GM04503 (cell line): ENCODE measurements at places on chromosomes 3 and 15.

- no peak for DNase-seq
Observed at GRCh38 chr15:68697711-68698690, 119.2 kb downstream of the CORO2B start.

- no peak for DNase-seq
Observed at GRCh38 chr3:133956982-133957381, 61.3 kb upstream of the RAB6B start.

DNA sequence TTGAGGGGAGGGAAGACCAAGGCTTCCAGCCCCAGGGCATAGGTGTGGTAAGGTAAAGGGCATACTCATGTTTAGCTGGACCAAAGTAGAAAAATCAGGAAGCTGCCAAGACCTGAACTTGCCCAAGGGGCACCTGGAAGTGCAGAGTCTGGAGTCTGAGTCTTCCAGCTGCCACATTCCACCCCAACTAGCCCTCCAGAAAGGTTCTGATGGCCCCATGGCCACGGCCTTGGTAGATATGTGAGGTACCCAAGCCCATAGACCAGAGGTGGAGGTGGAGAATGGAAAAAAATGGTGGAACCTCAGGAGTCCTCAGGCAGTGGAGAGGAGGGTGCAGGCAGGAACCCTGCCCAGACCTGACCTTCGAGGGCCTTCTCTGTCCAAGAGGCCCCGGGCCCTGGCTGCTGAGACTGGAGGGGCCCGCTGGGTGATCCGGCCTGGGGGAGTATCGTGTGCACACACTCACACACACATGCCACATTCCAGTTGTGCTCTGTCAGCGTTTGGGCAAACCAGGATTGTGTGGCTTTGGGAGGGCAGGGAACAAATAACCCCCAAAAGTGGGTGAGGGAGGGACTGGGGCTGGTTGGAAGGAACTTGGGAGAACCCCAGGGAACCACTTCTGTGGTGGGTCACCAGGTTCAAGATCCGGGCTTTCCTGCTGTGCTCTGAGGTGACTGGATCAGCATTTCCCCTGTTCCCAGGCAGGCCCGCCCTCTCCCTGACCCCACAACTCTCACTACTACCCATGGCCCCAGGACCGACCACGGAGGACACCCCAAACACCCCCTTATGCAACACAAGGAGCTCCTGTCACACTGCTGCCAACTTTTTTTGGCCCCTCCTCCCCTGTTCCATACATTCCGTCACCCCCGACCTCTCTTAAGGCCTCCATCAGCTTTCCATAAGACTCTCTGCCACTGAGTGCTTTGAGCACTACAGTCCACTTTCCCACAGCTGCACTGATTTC, 11.6 kb downstream of the MYL3 start:
- DNase-seq = no peak

GRCh38 chr15:60477164-60477563, 1.8 kb downstream of the ICE2 start:
- no peak for DNase-seq

DNA sequence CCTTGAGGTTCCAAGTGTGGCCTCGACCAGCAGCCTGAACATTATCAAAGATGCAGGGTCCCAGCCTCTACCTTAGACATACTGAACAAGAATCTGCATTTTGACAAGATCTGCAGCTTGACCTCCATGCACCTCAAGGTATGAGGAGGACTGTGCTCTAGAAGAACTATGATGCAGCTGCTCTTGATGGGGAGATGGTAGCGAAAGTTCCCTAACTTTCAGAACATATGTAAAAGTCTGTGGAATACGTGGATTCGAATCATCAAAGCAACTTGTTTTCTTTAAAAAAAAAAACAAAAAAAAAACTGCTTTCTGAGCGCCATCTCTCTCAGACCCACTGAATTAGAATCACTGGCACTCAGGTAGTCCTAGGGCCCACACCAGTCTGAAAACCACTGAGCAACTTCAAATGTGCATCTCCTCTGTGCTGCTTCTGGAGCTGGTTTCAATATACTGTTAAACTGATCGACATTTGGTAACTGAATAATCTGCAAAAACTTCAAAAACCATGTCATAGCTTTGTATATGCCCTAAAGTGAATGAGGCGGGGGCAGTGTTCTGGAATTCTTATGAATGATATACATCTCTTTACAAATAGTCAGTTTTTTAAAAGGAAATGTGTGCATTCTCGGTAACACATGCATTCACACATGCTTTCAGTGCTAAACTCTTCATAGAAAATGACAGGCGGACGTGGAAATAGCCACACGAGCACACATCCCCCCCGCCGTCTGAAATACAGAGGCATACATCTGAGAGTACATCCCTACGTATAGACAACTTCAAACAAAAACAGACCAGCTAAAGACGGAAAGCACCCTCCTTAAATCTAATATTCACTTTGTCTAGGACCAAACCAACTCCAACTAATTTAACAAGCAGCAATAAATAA, 128.8 kb downstream of the FOXP1 start:
- no peak for DNase-seq

DNA sequence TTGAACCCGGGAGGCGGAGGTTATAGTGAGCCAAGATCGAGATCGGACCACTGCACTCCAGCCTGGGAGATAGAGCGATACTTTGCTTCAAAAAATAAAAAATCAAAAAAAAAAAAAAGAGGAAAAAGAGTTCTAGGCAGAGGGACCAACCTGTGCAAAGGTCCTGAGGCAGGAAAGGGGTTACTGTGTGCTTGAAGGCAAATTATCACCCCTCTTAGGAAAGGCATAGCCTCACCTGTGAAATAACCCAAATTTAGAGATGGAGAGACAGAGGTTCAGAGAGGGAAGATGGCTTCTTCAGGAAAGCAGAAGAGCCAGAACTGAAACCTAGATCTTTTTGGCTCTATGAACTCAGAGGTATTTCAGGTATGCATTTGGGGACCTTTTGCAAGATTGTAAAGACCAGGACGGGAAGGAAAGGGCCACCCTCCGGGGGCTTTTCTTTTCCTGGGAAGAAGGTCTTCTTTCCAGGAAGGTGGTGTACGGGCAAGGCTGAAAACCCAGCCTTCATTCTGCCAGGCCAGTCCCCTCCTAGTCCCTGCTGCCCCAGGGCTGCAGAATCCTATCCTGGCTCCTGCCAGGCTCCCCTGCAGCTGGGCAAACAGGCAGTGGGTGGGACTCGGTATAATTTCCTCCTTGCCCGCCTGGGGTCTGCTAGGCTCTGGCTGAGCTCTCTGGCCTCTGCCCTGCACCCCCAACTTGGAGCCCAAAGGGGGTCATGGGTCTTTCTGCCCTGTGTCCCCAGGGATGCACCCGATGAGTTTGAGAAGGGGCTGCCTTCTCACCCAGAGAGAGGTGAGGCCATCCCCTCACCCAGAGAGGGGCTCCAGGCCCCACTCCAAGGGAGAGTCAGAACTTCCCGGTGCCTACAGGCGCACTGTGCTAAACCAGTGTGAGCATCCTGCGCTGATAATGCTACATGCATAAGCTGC, 14.4 kb upstream of the CSK start:
- DNase-seq = no peak

DNA sequence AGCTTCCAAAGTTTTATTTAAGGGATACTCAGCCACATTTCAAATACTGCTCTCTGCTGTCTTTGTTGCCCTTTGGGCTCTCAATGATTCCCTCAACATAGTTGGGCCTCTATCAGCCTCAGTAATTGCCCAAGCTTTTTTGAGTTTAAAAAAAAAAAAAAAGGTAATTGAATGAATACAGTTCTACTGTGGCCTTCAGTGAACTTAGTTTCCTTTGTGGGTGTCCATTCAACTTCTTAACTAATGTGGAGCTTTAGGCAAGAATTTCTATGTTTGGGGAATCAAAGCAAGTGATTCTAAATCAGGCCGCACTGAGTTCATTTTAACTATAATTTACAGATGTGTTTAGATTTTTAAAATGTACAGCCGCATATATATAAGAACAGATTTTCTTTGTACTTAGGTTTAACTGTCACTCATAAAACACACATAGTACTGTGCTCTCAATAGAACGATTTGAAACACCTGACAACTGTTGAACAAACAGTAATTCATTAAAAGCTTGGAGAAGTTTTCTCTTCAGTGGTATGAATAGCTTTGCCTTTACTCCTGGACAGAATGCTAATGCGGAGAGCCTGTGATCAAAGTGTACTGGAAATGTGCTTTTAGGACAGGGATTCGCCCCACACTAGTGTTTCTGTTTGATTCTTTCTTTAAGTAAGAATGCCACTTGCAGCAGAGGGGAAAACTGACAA, 844.9 kb upstream of the SEMA6D start:
- DNase-seq = no peak

GRCh38 chr15:41634072-41634626, 26.1 kb upstream of the MGA start:
- DNase-seq = no peak

DNA sequence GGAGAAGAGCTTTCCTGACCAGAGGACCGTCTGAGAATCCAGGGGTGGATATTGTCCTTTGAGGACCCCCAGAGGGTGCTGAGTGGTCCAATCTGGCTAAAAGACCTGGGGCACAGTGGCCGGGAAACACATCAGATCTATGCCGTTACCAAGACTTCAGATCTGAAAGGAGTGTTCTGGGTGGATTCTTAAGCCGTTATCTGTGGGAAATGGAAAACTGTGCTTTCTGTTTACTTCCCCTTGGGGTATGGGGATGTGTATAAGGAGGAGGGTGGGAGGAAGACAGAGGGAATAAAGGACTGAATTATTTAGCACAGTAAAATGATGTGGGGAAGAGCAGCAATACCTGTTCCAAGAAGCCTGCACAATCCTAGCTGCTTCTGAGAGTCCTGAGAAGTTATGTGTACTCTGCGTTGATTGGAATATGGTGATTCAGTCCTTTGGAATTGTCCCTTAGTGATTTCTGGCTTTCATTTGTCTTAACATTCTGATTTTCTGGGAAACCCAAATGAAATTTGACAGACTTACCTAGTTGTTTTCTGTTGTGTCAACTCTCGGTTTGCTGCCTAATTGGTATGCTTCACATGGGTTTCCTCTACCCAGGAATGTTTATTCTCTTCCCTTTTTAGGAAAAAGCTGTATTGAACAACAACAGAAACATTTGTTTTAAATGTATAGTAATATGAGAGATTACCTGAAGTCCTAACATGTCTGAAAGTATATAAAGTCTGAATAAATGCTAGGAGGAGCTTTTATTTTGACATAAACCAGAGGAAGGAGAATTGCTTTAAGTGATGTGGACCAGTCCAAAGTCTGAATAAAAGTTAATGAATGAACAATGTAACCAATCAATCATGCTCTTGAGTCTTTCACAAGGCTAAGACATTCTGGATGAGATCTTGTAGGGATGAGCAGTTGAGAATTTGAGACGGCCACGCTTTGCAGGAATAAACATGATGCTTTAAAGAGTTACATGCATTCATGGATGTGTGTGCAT, 427.1 kb upstream of the C2CD4B start:
- DNase-seq = no peak

- peak; percentile 96 for DNase-seq
Observed at GRCh38 chr3:81744366-81744765, 17.1 kb downstream of the GBE1 start.
